GM12892 (cell line): ENCODE measurements at places on chromosomes 1 and 21.
A peak's percentile ranks its signal among the peaks of the same experiment; 100 is the strongest.

DNA sequence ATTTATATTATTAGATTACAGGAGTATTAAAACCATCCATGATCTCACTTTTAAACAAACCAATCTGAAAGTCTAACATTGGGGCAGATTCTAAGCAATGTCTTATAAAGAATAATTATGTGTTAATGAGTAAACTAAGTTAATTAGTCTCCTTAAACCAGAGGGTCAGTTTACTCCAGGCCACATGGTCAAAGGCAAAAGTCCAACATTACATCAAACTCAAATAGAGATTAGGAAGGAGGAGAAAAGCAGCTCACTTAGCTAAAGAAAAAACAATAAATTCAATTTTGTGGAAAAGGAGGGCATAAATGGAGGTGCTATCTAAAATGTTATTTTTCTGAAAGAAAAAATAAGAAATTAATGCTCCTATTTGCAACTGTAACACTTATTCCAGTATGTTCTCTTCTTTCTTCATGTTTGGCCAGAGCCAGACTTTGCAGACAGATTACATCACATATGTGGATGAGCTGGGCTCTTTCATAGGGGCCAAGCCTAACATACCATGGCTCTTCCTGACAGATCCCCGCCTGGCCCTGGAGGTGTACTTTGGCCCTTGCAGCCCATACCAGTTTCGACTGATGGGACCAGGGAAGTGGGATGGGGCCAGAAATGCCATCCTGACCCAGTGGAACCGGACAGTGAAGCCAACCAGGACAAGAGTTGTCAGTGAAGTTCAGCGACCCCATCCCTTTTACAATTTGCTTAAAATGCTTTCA is 24.3 kb upstream of the FMO2 start:
- no peak for DNase-seq

DNA sequence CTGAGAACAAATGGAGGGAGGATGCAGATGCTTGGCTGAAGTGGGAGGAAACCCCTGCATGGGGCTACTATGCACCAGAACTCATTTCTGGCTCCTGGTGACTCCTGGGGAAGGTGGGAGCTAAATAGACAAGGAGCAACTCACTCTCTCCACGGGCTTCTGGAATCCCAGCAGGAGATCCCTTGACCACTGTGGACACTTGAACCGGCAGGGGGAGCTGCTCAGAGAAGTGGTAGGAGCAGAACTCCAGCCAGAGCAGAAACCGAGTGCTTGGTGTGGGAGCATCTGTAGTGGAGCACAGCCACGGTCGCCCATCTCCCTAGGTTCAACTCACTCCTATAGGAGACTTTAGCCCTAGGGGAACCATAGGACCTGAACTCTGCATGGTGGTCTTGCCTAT is 205.6 kb upstream of the GJB5 start:
- DNase-seq = no peak

DNA sequence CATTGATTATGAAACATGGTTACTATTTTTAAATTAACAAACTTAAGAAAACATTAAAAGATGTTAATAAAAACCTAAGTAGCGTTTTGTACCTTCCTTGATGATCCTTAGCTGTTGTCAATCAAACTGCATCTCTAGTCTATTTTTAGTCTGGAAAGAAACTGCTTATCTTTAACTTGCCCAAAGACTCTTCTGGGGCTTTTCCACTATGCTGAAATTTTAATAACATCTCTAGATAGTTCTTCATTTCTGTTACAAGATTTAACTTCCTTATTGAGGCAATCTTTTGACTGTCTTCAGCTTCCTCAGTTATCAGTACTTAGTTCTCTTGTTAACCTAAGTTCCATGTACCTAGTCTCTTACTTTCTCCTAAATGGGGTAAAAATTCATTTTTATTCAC is 135.9 kb upstream of the HMCN1 start:
- DNase-seq = no peak

GRCh38 chr1:45345014-45345413 is 4.8 kb upstream of the MUTYH start:
- DNase-seq = no peak

DNA sequence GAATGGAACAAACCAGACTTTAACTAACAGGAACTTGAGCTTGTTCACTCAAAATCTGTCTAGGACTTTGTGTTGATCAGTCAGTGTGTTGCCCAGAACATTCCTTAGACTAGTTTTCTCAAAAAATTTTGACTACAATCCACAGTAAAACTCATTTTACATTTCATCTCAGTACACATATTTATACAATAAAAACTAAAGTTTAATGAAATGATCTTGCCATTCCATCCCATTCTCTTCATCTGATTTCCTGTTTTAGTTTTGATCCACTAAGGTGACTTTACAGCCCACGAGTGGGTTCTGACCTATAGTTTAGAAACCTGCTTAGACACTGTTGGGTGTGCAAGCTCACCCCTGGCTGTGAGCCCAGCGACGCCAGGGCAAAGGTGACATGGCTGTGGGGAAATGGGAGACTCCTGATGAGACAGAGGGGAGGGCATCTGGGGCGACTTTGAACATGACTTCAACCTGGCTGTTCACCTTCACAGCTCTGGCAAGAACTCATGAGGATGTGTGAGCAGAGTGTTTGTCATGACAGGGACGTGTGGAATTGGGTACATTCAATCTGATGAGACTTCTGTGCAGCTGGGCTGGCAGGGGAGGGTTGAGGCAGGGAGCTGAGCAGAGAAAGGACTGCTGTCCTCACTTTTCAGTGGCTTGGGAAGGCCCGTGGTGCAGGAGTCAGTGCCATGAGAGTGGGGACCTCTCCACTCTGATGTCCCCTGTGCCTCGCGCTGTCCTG is 40.6 kb downstream of the LHX4 start:
- DNase-seq = no peak

DNA sequence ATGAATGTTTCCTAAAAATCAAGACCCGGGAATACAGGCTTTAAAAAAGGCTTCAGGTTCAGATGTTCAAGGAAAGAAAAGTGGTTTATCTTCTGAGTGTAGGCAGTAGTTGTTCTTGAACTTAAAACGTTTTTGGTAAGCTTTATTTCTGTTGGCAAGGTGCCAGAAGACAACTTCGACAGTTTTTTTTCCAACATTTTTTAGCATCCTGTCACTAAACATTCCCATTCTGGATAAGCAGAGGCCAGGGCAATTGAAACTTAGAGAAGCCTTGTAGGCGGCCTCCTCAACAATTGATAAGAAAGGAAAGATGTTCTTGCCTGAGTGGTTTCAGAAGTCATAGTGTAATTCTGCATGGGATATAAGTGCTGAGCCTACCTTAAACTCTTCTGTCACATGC is 66.7 kb downstream of the PATJ start:
- no peak for DNase-seq

GRCh38 chr1:245807306-245807705 is 652.5 kb downstream of the KIF26B start:
- peak; percentile 46 for DNase-seq

DNA sequence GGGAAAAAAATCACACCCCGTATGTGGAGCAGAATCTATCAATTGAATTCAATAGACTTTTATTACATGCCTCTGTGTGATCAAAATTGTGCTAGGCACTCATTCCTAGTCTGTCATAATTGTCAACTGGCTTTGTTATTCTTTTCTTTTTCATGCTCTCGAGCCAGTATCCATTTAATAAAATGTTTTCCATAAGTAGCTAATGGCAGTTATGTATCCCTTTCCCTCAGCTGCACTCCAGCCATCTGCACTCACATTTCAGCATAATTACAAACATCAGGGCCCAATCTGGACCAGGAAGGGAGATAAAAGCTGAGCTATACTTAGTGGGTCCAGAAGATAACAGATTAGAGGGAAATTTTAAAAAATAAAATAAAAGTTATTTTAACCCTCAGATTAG is 15.9 kb downstream of the RGS5 start:
- no peak for DNase-seq

DNA sequence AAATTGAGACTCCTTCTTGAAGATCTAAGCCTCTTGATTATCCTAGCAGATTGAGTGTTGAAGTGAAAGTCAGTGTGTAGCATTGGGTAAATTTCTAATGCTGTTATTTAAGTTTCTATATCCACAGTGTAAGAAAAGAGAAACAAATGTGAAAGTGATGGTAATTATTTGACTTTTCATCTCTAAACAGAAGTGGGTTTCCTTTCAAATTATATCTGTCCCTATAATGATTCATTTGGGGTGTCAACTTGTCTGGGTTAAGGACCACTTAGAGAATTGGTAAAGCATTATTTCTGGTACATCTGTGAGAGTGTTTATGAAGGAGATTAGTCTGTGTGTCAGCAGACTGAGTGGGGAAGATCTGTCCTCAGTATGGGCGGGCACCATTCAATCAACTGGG is 133.0 kb upstream of the HMCN1 start:
- DNase-seq = no peak

DNA sequence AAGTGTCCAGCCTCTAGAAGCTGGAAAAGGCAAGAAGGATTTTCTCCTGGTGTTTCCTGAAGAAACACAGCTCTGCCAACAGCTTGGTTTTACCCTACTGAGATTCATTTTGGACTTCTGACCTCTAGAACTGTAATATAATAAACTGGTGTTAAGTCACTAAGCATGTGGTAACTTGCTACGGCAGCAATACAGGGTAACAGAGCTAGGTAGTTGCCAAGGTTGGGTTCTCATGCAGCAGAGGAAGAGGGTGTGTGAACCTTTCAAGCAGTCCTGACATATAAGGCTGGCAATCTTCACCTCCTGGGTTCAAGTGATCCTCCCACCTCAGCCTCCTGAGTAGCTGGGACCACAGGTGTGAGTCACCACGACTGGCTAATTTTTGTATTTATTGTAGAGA is 36.0 kb downstream of the GNG4 start:
- no peak for DNase-seq

- DNase-seq = no peak
Measured at GRCh38 chr1:33703464-33703863, 160.4 kb upstream of the HMGB4 start.

DNA sequence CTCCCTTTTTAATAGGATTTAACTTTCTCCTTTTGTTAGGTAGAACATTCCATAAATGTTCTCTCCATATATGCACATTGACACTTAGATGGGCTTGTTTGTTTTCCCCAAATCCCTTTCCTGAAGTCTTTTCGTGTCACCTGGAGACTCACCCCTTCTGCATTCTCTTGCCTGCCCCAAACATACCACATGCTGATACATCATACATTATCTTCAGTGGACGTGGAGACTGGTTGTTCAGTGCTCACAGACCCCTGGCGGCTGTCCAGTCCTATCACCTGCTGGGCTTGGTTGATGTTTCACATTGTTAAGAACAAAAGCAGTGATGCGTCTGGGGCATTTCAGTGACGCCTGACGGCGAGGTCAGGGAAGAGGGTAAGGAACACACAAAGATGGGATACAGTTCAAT is 22.2 kb downstream of the FMOD start:
- no peak for DNase-seq

GRCh38 chr1:174074757-174075156 is 52.6 kb upstream of the RC3H1 start:
- DNase-seq = no peak

- no peak for DNase-seq
Measured at GRCh38 chr1:200049810-200050209, 22.3 kb downstream of the NR5A2 start.

DNA sequence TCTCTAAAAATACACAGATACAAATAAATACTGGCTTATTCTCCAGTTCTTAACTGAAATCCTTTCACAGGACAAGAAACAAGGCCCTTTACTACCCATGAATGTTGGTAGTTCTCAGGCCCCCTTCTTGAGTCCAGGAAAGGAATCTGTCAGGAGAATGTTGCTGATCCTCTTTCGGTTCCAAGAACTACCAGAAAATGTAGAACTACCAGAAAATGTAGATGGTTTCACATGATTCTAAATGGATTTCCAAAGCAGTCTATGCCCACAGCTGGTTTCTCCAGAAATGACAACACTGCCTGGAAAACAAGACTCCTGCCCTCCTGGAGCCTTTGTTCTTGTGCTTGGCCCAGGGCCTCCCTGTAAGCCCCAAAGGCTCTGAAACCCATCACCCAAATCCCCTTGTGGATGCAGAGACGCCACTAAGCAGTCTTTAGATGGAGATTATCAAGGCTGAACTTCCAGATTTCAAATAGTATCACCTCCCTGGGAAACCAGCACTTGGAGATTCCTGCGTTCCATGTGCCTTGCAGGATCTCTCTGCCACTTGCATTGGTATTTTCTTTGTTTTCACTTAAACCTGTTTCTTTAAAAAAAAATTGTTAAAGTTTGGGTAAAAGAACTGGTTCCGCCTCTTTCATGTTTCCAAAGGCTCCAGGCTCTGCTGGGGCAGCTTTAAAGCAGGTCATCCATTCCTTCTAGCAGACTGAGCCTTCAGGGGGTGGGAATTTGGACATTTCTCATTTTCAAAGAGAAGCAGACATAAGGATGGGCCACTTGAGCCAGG is 53.4 kb downstream of the MAN1C1 start:
- no peak for DNase-seq

DNA sequence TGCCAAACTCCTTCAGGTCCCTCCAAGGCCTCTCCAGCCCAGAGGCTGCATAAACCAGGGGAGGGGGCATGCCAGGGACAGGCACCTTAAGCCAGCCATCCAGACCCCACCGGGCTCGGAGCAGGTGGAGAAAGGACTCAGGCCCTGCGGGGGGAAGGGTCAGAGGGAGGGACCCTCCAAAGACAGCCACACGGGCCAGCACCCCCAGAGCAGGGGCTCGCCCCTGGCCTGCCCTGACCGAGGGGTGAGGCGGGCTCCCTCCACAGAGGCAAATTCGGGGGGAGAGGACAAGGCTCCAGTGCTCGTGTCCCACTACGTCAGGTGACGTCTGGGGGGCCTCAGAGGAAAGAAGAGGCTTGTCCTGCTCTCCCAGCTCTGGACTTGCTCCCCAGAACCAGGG is 8.2 kb downstream of the MEGF6 start:
- no peak for DNase-seq

GRCh38 chr1:226534645-226535044 is 13.9 kb upstream of the STUM start:
- no peak for DNase-seq

- no peak for DNase-seq
Measured at GRCh38 chr1:163912170-163912884, 590.6 kb downstream of the NUF2 start.

GRCh38 chr1:164630626-164631396 is 71.8 kb downstream of the PBX1 start:
- no peak for DNase-seq

DNA sequence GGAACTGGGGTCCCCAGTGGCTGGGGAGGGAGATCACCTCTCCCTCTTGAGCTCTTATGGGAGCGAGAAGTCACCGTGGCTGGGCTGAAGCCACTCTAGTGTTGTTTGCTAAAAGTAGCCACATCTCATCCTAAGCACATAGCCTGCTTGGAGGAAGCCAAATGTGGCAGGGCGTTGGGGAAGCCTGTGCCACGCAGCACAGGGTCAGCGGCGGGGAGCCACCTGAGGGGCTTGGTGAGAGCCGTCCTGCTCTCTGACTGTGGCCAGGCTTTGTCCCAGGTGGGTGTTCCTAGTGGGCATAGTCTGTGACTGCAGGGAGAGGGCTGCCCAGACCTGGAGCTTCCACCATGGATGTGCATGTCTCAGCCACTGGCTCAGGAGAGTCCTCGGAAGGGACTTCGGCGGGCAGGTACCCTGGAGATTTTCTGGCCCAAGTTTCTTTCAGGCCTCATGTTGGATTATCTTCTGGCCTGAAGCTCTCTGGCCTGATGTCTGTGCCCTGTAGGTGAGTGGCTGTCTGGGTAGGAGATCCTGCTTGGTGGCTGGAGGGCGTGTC is 38.9 kb downstream of the MORN1 start:
- DNase-seq = no peak
